Melanocyte of skin (primary cell): ENCODE measurements at places on chromosomes 12 and 14. TPM values are rescaled to one million over a fixed set of nuclear protein-coding genes. Genes with fewer than 3 reads are reported as not detected.

Gene PPP4R4
- 0.34 TPM in 1 of 2 replicates, not detected in the other for total RNA-seq

Gene C3AR1
- total RNA-seq: 4.8 and 7.3 TPM in 2 replicates

Gene OAS1
- 352 and 557 TPM in 2 replicates for total RNA-seq

Gene TAS2R42
- total RNA-seq: not detected in 2 replicates

Gene OR6C2
- not detected in 2 replicates for total RNA-seq

Gene ERBB3
- 119 and 212 TPM in 2 replicates for total RNA-seq

Gene PTGDR
- not detected in 2 replicates for total RNA-seq

Gene NTF3
- total RNA-seq: not detected in 2 replicates

Gene RIMBP2
- not detected in 2 replicates for total RNA-seq

Gene SBNO1
- total RNA-seq: 22.4 and 37.8 TPM in 2 replicates

Gene HHIPL1
- total RNA-seq: 2.8 and 3.3 TPM in 2 replicates

Gene PAPLN
- total RNA-seq: 3.7 and 4.9 TPM in 2 replicates

Gene KCNJ8
- total RNA-seq: under 0.01 and 0.73 TPM in 2 replicates

Gene TCL1B
- not detected in 2 replicates for total RNA-seq

Gene RBM23
- total RNA-seq: 66.9 and 93.9 TPM in 2 replicates

Gene GPRC5A
- total RNA-seq: 10.5 and 28.9 TPM in 2 replicates

Gene GCH1
- total RNA-seq: 1.1 and 1.7 TPM in 2 replicates

Gene KRT78
- total RNA-seq: not detected in 2 replicates

Gene SLC38A4
- total RNA-seq: not detected in 2 replicates

Gene C12orf60
- 7.3 and 9.3 TPM in 2 replicates for total RNA-seq

Gene DNAAF2
- total RNA-seq: 10.3 and 15.1 TPM in 2 replicates

Gene A2M
- 7.6 and 68.0 TPM in 2 replicates for total RNA-seq

Gene TRHDE
- not detected in 2 replicates for total RNA-seq

Gene TULP3
- total RNA-seq: 22.0 and 33.8 TPM in 2 replicates

Gene TAS2R14
- total RNA-seq: 3.9 and 4.7 TPM in 2 replicates

Gene HOXC13
- total RNA-seq: not detected in 2 replicates

Gene VRTN
- not detected in 2 replicates for total RNA-seq

Gene TTC6
- total RNA-seq: not detected in 2 replicates

Gene SLCO1B1
- total RNA-seq: not detected in 2 replicates

Gene OR4N5
- not detected in 2 replicates for total RNA-seq

Gene EFS
- 2.1 and 2.2 TPM in 2 replicates for total RNA-seq

Gene RHOJ
- 47.4 and 58.3 TPM in 2 replicates for total RNA-seq

Gene BDKRB1
- not detected in 2 replicates for total RNA-seq

Gene CSRNP2
- 19.3 and 22.2 TPM in 2 replicates for total RNA-seq

Gene ACIN1
- total RNA-seq: 93.2 and 116 TPM in 2 replicates

Gene LRRIQ1
- total RNA-seq: 0.36 and 0.69 TPM in 2 replicates

Gene FGF6
- total RNA-seq: not detected in 2 replicates

Gene TMEM121
- total RNA-seq: 9.9 and 12.0 TPM in 2 replicates

Gene BEGAIN
- 0.33 and 0.93 TPM in 2 replicates for total RNA-seq

Gene SLCO1C1
- total RNA-seq: 1.0 and 1.1 TPM in 2 replicates

Gene POTEM
- not detected in 2 replicates for total RNA-seq

Gene KLRG1
- 3.0 and 3.1 TPM in 2 replicates for total RNA-seq

Gene GRIP1
- total RNA-seq: 1.5 and 2.0 TPM in 2 replicates

Gene CMAS
- 27.0 and 30.7 TPM in 2 replicates for total RNA-seq

Gene RFLNA
- 0.69 and 1.1 TPM in 2 replicates for total RNA-seq

Gene MAP3K9
- 1.1 and 1.7 TPM in 2 replicates for total RNA-seq

Gene TMX1
- 98.2 and 120 TPM in 2 replicates for total RNA-seq

Gene RAPGEF3
- not detected in 2 replicates for total RNA-seq

Gene CNTN1
- total RNA-seq: 2.3 and 3.5 TPM in 2 replicates

Gene SLC11A2
- total RNA-seq: 137 and 179 TPM in 2 replicates

Gene MAP1LC3B2
- not detected in 2 replicates for total RNA-seq

Gene SLC24A4
- total RNA-seq: 2.9 and 3.4 TPM in 2 replicates

Gene LGR5
- not detected in 2 replicates for total RNA-seq
